ENCODE measurements at places on chromosomes 3 and 15.

- no peak for DNase-seq
These were observed 127.6 kb downstream of the MEIS2 start for GRCh38 chr15:36972704-36973103.

- DNase-seq = peak; percentile 84
These were observed 9.5 kb downstream of the CHSY1 start for GRCh38 chr15:101242160-101242998.

- no peak for DNase-seq
These were observed 15.2 kb downstream of the QTRT2 start for GRCh38 chr3:114071786-114072185.

- no peak for DNase-seq
These were observed 126.8 kb downstream of the TGFBR2 start for GRCh38 chr3:30733209-30733608.
